ENCODE measurements at places on chromosomes 7 and 10.

- DNase-seq = no peak
These were observed 5.0 kb upstream of the LGI1 start for GRCh38 chr10:93752761-93753160.

GRCh38 chr10:62224606-62225005 is 44.0 kb downstream of the RTKN2 start:
- DNase-seq = no peak

- DNase-seq = no peak
These were observed 3.5 kb downstream of the GRIFIN start for GRCh38 chr7:2472739-2473138.

- DNase-seq = no peak
These were observed 68.7 kb downstream of the LRRC17 start for GRCh38 chr7:102981451-102981850.

DNA sequence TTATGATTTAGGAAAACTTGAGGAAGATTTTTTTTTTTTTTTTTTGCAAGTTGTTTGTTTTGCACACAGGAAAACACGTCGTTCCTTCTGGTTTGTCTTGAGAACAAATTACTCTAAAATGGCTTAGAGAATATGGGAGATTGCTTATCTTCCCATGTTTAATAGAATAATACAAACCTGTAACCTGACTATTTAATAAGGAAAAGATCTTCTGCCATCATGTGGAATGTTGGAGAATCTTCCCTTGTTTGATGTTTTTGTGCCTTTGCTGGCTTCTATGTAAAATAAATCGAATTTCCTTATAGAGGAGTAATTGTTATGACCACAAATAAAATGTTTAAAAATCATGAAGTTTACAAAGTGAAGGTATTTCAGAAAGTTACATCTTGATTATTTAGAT is 818.8 kb downstream of the GATA3 start:
- DNase-seq = no peak

DNA sequence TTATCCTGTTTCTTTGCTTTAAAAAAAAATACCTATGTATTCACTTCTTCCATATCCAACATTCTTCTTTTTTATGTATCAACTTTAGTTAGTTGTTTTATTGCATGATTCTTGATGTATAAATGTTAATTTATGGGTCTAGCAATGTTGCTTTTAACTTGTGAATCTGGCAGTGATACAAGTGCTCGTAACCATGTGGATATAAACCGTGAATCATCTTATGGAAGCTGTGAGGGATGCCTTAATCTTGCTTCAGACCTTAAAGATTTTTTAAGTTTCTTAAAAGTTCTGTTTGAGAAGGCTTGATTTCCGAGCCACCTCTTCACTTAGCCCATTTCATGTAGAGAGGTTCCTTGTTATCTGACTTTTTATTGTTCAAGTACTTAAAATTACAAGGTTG is 25.9 kb downstream of the HELLS start:
- no peak for DNase-seq

DNA sequence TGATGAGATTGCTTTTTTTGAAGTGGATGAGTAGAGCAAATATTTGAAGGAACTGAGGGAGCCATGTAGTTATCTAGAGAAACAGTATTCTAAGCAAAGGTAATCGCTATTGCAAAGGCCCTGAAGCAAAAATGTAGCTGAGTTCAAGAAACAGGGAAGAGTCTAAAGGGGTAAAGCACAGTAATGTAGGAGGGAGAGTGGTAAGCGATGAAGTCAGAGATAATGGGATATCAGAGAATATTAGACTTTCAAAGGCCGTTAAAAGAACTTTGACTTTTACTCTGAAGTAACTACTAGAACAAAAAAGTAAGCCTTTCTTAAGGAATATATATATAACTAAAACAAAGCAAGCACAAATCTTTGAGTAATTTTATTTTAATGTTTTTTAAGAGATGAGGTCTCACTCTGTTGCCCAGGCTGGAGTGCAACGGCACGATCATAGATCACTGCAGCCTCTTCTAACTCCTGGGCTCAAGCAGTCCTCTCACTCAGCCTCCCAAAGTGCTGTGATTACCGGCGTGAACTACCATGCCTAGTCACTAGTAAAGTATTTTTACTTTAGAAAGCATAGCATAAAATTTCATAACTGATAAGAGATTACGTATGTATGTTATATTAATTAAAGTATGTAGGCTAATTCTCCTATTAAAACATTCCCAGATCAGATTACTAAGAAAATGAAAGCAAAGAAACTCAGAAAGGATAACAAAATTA is 61.7 kb upstream of the OIT3 start:
- no peak for DNase-seq

- DNase-seq = no peak
These were observed 433.9 kb upstream of the ZMIZ1 start for GRCh38 chr10:78634835-78635234.

DNA sequence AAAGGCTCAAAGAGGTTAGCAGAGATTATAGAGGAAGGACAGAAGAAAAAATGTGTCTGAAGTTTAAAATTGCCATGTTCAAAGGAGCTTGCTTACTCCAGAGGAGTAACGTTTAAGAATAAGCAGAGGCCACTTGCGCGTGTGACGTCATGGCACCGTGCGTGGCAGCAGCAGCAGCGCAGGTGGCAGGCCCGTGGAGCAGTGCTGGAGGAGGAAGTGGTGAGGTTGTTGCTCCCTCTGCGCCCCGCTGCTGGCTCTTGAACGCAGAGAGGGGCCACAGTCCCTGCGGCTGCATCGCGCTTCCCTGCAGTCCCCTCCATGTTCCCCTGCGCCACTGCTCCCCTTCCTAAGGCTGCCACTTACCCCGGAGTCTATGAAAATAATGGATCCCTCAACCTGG is 37.5 kb downstream of the GDI2 start:
- DNase-seq = no peak

DNA sequence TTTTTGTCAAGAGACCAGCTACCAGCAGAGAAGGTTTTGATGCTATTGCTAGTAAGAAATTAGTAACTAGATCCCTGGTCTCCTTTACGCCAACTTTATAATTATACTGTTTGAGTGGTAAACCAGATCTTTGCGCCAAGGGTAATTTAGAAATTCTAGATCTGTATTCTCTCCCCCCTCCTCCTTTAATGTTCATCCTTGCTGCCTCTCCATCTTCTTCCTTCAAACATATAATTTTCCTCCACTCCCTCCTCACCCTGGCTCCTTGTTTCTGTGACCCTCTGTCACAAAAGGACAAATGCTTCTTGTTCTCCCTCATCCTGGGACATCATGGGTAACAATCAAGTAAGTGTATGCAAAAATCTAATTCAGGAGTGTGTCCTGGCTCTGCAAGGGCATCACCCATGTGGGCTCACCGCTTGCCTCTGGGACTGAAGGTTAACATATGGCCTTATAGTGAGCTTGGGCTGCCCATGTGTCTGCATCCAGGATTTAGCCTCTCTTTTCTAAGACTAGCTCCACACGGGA is 121.2 kb downstream of the BAMBI start:
- no peak for DNase-seq

GRCh38 chr7:30310674-30311362 is 26.4 kb downstream of the ZNRF2 start:
- DNase-seq = no peak

DNA sequence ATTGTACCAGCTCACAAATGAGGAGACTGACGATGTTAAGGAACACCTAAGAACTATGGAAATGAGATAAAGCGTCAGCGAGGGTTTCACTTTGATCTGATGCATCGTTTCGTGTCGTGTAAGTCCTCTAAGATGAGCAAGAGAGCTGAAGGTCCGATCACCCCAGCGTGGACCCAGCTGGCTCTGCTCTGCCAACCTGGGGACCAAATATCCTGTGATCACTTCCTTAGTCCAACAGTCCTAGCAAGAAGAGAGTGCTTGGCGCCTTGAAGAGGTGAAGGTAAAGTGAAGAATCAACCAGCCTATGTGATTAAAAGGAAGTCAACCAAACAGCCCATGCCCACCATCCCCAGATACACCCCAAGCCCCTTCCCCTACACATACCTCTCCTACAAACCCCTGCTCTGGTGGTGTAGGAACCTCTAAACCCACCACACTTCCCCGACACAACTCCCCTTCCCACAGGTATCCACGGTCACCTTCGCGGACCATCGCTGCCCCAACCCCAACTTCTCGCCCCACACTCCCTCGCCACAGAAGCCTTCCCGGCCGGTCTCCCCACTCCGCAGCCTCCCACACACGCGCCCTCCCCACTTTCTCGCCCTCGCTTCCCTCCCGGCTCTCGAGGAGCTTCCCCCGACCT is 722 bp downstream of the UPF2 start:
- no peak for DNase-seq

GRCh38 chr10:7708832-7709231 is 5.7 kb downstream of the ITIH2 start:
- no peak for DNase-seq

DNA sequence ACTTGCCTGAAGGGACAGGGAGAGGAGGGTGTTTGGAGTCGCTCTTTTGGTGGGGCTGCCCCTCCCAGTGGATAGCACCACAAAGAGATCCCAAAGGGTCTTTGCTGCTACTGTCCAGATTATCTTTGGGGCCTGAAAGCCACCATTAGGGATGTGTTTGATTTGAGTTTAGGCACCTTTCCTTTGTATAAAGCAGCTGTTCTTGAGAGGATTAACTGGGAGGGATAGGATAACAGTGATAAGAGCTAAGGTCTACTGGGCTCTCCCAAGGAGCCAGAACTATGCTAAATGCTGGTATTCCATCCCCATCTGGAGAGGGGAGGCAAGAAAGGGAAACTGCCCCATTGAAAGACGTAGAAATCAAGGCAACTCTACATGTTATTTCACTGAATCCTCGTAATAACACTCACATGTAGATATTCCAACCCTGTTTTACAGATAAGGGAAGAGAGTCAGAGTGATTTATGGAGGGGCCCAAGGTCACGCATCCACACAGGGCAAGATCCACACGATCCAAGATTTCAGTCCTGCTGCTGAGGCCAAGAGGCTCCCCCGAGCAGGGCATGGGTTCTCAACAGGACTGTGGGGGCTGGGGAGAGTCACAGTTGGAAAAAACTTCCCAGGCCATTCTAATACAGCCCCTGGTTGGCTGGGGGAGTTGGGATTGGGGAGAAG is 11.1 kb upstream of the TCF7L2 start:
- DNase-seq = no peak

GRCh38 chr7:106023369-106024322 is 60.6 kb downstream of the CDHR3 start:
- DNase-seq = no peak

DNA sequence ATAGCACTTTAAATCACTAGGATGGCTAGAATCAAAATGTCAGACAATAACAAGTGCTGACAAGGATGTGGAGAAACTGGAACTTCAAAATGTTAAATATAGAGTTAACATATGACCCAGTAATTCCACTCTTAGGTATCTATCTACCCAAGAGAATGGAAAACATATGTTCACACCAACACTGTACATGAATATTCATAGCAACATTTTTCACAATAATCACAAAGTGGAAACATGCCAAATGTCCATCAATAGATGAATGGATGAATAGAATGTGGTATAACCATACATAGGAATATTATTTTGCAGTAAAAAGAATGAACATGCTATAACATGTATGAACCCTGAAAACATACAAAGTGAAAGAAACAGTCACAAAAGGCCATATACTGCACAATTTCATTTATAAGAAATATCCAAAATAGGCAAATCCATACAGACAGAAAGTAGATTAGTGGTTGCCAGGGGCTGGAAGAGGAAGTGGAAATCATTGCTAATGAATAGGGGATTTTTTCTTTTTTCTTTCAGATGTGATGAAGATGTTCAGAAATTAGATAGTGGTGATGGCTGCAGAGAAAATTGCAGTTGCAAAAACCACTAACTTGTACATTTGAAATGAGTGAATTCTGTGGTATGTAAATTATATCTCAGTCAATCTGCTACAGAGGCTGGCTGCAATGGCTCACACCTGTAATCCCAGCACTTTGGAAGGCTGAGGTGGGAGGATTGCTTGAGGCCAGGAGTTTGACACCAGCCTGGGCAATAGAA is 93.0 kb downstream of the CPVL start:
- DNase-seq = no peak

GRCh38 chr7:36962367-36962766 is 238.1 kb upstream of the AOAH start:
- DNase-seq = no peak

DNA sequence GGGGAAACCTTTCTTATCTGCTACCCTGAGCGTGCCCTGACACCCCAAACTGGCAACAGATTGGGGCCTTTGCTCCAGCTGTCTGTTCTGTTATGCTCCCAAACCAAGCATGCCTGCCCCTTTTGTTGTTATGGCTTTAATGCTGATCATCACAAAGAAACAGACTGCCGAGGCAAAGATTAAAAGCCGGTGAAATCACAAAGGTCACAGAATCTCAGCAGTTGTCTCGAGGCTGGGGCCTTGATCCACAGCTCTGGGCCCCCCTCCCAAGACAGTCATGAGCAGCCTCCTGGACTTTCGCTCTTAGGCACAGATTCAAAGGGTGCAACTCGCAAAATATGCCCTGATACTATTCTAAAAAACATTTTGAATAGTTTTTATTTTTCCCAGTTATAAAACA is 65.6 kb downstream of the STRA8 start:
- DNase-seq = no peak

GRCh38 chr10:49290131-49290530 is 8.8 kb upstream of the C10orf71 start:
- DNase-seq = no peak

DNA sequence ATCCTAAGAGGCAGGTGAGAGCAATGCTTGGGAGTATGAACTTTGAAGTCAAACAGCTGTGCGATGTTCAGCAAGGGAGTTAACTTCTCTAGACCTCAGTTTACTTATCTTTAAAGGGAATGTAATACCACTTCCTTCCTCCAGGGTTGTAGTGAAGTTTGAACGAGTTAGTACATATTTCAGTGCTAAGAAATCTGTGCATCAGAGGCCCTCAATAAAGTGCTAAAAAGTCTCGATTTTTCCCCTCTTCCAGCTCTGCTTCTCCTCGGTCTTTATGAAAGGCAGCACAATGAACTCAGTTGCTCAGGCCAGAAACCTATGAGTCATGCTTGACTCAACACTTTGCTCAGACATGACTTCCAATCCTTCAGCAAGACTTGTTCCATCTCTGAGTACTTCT is 418.9 kb downstream of the MDFIC start:
- no peak for DNase-seq

DNA sequence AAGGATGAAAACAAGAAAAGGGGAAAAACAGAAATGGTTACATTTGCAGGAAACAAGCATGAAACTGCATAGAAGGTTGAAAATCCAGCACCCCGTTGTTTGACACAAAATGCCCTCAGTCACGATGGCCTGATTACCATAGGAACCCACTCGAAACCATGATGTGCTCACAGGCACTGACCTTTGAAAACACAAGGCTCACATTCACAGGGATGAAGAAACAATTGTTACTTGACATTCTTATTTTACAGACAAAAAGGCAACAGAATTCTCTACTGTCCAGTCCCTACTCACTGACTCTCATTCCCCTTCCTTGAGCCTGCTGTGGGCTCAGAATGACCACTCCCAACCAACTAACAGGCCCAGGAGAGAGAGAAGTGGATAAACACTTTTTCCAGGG is 131.4 kb upstream of the PDLIM1 start:
- no peak for DNase-seq
